Ammon's horn (tissue), 1 donor: ENCODE measurements at places on chromosomes 13 and 19.

DNA sequence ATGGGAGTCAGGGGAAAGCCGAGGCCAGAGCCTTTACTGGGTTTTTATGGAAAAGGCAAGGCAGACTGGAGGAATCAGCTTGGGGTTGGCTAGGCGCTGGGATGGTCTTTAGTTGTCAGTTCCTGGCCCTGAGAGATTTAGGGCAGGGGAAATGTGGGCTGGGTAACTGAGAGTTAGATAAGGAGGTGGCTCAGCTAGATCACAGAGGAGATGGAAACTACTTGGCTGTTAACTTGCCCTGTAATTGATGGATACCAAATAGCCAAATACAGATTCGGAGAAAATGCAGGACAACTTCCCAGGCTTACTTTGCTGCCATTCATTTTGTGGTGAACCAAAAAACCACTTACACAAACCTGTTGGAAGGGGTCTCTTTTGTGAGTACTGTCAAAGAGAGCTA, 54.0 kb downstream of the LRCH1 start:
- DNase-seq, result no peak

DNA sequence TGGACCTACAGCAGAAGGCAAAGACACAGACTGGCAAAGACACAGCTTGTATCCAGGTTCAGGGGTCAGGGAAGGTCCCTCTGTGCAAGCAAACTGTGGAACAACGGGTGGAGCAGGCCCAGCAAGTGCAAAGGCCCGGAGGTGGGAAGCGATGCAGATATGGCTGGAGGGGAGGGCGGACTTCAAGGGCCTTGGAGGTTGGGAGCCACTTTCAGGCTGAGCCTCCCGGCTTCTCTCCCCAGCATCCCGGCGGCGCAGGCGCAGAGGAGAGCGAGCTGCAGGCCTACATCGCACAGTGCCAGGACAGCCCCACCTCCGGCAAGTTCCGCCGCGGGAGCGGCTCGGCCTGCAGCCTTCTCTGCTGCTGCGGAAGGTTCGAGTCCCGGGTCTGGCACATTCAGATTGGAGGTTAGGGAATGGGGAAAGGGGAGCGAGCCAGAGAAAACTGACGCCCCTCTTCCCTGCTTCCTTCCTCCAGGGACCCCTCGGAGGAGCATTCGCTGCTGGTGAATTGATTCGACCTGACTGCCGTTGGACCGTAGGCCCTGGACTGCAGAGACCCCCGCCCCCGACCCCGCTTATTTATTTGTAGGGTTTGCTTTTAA, 2.1 kb upstream of the PNPLA6 start:
- DNase-seq, result peak; percentile 52

- DNase-seq, result no peak
Measured at GRCh38 chr13:29171244-29171643, 351.1 kb downstream of the MTUS2 start.

DNA sequence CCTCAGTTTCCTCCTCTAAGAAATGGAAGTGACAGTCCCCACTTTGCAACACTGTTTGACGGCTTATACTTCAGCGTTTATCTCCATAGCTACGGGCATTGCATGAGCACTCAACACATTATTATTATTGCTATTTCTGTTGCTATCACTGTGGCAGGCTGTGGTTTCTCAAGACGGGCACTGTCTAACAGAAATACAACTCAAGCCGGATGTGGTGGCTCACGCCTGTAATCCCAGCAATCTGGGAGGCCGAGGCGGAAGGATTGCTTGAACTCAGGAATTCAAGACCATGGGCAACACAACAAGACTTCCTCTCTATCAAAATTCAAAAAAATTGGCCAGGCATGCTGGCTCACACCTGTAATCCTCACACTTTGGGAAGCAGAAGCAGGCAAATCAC, 4.9 kb upstream of the ZSWIM4 start:
- DNase-seq, result no peak

DNA sequence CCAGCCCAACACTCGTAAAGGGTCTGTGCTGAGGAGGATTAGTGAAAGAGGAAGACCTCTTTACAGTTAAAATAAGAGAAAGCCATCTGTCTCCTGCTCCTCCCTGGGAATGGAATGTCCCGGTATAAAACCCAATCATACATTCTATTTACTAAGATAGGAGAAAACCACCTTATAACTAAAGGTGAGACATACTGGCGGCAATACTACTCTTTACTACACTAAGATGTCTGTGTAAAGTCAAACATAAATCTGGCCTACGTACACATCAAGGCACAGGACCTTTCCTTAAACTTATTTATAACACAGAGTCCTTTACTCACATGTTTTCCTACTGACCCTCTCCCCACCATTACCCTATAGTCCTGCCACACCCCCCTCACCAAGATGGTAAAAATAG, 3.3 kb downstream of the ZNF350 start:
- no peak for DNase-seq

GRCh38 chr19:18089726-18090125, 3.0 kb upstream of the IL12RB1 start:
- DNase-seq, result peak; percentile 96

DNA sequence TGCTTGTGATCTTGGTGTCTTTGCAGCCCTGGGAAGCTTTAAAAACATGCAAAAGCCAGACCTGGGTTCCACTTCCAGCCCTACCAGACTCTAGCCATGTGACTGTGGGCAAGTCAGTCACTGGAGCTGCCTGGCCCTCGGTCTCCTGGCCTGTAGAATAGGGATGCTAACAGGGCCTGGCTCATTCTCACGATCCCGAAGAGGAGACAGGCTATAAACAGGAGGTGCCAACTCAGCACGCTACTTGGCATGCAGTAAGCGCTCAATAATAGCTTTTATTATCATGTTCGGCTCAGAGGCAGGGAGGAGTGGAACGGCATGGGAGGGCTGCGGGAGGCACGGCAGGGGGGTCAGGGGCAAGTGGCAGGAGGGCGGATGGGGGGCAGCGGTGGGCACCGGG, 1.7 kb downstream of the CTXN1 start:
- no peak for DNase-seq

- no peak for DNase-seq
Measured at GRCh38 chr13:71842003-71842402, 25.0 kb downstream of the DACH1 start.
